Activated CD4-positive, alpha-beta T cell treated with anti-CD3 and anti-CD28 coated beads for 4 hours (primary cell): ENCODE measurements at places on chromosomes 5 and 9.
A peak's percentile ranks its signal among the peaks of the same experiment; 100 is the strongest.

DNA sequence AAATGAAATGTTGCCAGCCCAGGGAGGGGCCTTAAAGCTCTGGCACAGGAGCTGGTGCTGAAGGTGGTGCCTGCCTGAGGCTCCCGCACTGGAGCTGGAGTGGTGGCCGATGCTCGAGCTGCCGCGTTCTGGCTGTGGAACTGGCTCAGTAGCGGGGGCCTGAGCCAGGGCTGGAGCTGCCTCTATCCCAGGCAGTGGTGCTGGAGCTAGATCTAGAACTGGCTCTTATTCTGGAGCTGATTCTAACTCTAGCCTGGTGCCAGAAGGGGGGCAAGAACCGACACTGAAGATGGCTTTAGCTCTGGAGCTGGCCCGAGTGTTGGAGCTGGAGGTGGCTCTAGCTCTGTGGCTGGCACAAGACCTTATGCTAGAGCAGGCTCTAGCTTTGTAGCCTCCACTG, 19.2 kb downstream of the OBP2B start:
- no peak for DNase-seq

GRCh38 chr9:112334432-112334841, 1.0 kb upstream of the PTBP3 start:
- peak; percentile 20 for DNase-seq

DNA sequence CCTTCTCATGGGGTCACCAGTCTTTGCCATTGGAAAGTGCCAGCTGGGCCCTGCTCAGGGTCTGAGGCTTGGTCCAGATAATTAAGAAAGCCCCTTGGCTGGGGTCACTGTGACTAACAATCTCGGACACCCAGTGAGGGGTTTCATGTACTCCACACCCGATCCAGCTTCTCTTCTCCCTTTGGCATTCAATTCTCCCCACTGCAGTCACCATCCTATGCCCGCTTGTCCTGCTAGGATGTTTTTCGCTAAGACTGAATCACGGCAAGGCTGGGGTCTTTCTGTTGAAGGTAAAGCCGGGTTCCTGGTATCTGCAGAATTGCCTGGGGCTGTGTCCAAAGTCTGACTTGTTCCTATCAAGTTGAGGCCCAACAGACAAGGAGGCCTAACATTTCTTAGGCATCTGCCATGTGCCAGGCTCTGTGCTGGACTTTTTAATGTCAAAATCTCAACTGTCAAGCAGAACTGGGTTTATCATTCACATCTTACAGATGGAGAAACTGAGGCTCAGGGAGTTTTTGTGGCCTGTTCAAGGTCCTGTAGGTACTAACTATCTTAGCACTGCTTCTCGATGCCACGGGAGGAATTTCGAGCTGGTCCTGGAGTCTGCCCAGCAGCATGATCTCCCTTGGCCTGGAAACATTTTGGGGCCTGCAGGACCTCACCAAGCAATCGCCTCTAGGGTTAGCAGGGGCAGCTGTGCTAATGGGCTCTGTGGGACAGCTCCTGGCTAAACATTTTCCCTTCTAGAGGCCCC, 142.0 kb upstream of the ALDH1B1 start:
- DNase-seq: no peak

- peak; percentile 33 for DNase-seq
These were observed 24.0 kb downstream of the ADAMTSL2 start for GRCh38 chr9:133558191-133559126.

GRCh38 chr5:127367946-127368465, 77.4 kb downstream of the MEGF10 start:
- no peak for DNase-seq

GRCh38 chr9:127059765-127060361, 62.6 kb downstream of the ANGPTL2 start:
- DNase-seq: no peak

- no peak for DNase-seq
These were observed 36.1 kb upstream of the SLC2A8 start for GRCh38 chr9:127360829-127361228.

DNA sequence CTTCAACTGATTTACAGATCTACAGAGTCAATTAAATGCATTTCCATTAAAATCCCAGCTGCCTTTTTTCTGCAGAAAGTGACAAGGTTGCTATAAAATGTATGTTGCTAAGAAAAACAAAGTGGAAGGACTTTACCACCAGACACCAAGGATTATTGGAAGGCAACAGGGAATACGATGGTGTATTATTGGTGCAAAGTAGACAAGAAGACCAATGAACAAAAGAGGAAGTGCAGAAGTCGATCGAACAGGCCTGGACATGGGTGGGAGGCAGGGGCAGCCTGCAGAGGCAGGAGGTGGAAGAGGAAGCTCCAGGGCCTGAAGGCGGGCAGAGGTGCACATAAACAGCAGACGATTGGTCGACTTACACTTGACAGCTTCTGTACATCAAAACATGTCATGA, 10.6 kb upstream of the SLC6A19 start:
- no peak for DNase-seq

DNA sequence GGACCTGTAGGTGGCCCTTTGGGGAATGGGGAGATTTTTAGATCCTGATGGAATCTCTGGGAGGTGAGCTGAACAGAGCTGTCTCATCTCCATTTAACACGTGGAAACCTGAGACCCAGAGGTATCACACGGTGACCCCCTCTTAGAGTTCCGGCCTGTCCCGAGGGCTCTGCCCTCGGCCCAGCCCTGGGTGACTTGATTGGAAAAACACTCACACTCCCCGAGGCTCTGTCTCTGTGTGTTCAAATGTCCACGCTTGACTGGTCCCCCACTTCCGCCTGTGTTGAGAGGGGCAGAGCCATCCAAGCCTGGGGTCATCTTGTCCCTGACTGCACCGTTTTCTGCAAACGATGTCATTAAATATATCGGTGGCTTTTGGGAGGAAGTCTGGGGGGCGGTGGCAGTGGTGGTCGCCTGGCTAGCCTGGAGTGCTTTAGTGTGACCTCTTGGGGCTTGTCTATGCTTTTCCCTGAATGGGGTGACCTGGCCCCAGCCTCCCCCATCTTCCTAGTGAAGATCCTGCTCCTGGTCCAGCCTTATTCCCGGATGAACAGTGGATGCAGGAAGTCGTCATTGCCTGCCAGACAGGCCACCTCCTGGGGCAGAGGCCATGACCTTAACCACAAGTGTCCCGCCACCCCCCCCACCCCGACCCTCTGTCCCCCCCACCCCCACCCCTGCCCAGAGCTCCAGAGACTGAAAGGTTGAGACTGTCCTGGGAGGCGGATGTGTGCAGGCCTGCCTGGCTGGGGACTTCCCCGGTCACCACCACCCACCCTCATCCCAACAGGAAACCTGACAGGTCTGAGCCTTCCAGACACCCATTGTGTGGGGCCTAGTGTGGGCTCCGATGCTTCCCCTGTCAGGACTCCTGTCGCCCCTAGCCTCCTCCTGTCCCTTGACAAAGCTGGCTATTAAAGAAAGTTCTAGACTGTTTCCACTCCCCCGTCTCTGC, 5.3 kb upstream of the DAB2IP start:
- no peak for DNase-seq
